MG63 (cell line): ENCODE measurements at places on chromosomes 7 and 10. TPM values are rescaled to one million over a fixed set of nuclear protein-coding genes. Genes with fewer than 3 reads are reported as not detected.

DNA sequence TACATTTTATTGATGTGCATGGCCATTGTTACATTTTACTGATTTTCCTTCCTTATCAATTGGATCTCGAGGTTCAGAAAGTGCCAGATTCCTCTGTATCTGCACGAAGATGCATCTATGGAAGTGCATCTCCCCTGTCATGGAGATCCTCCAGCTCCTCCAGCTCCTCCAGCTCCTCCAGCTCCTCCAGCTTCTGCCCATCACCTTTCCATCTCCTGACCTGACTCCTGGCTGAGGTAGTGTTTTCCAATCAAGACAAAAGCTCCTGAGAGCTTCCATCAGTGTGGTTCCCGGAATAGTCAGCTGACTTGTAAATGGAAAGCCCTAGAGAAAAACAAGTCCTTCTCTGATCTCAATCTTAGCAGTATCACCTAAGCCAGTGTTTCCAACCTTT, 90.8 kb upstream of the KLF6 start:
- DNase-seq = no peak

DNA sequence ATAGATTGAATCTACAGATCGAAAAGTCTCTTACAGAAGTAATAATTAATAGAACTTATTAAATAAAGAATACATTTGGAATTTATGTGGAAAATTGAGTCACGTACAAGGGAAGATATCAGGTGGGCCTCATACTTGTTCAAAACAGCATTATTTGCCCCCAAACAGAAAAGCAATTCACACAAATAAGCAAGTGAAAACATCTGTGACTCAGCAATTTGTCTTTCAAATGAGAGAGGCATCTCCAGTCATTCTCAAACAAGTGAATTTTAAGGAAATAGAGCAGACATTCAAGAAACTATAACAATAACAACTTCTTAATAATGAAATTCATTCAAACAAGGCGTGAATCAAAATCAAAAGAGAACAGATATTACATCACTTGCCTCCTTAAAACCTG, 50.1 kb downstream of the SEMA3A start:
- no peak for DNase-seq

DNA sequence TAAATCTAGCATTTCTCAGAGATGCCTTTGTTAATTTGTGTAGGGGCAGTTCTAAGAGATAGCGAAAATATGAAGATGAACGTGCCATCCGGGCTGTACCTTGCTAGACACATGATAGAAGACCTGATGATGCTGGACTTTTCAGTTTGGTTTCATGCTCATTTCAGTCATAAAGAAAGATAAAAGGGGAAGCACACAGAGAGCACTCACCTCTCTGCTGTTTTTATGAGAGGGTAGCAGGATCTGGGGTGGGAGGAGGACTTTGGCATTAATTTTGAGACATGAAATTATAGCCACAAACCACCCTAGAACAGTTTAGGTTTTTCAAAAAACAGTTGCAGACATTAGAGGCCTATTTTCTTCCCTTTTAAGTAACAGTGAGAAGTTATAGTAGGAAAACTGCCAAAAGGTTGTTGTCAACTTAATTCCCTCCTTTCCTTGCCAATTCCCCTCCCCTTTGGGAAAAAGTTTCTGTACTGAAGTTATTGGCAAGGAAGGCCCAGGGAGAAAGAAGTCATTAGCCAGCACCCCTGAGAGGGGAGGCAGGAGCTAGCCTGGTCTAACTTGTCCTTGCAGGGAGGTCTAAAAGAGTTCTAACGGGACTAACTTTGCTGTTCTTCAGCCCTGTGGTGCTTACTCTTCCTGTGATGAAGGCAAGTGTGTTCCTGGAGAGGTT, 2.6 kb downstream of the ST7 start:
- peak; percentile 3 for DNase-seq

DNA sequence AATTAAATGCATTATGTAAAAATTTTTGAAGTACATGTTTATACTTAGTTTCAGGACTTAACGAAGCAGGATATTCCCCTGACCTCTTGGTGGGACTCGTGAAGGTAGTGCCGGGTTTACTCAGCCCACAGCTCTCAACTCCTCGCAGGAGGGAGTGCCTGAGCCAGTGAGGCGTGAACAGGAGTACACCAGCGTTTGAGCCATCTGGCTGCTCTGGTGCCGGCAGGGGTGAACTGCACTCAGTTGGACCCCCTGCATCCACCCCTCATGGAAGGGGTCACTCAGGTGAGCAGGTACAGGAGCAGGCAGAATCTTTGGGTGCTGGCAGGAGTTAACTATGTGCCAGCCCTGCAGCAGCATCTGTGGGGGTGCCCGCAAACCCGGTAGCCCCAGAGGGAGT, 625.1 kb upstream of the PCDH15 start:
- DNase-seq = no peak

GRCh38 chr10:108363576-108363975, 1199.1 kb upstream of the SORCS1 start:
- no peak for DNase-seq

- no peak for DNase-seq
Measured at GRCh38 chr10:77669892-77670291, 32.3 kb upstream of the KCNMA1 start.

DNA sequence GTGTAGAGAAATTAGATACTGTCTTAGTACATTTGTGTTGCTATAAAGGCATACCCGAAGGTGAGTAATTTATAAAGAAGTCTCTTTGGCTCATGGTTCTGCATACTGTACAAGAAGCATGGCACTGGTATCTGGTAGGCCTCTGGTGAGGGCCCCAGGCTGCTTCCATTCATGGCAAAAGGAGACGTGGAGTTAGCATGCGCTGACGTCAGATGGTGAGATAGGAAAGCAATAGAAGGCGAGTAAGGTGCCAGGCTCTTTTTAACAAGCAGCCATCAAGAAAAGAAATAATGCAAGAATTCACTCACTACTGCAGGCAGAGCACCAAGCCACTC, 38.1 kb downstream of the AKR1C8 start:
- DNase-seq = no peak

DNA sequence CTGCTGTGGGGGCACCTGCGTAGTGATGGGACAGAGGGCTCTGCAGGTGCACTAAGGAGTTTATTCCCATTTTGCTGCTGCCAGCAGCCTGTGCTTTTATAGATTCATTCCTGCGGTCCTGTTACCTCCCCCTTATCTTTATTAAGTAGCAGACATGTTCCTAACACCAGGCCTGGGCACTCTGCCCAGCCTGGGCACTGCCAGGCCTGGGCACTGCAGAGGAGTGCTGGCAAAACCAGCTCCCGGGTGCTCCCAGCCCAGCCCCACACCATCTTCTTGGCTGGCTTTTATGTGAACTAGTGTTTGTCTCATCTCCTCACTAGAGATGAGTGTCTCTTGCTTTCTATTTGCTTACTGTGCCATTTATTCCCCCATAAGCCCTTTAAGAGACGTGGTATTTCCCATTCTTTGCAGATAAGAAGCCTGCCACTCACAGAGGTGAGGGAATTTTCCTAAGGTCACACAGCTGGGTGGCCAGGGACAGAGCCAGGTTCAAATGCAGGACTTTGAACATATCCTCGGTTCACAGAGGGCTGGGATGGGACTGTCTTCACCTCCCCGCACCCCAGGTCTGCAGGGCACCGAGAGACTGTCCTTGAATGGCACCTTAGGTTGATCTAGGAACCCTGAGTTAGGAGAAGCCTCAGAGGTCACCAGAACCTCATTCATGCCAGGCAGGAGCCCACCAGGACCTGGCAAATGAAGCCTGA, 14.6 kb upstream of the DRGX start:
- DNase-seq = peak; percentile 62

DNA sequence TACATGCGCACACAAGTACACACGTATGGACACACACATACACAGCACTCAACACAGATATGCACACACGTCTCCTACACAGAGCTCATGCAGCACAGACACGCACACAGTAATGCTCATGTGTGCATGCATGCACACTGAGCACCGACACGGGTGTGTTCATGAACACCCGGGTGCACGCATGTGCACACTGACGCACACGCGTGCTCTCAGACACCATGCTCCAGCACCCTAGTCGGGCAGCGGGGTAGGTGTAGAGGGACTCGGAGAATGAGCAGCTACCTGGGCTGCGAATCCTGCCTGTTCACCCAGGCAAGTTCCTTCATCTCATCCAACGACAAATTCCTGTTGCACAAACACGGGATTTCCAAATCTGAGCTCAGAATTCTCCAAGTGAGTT, 184.7 kb downstream of the MAD1L1 start:
- DNase-seq = no peak

GRCh38 chr10:104046651-104047050, 39.0 kb downstream of the COL17A1 start:
- no peak for DNase-seq

DNA sequence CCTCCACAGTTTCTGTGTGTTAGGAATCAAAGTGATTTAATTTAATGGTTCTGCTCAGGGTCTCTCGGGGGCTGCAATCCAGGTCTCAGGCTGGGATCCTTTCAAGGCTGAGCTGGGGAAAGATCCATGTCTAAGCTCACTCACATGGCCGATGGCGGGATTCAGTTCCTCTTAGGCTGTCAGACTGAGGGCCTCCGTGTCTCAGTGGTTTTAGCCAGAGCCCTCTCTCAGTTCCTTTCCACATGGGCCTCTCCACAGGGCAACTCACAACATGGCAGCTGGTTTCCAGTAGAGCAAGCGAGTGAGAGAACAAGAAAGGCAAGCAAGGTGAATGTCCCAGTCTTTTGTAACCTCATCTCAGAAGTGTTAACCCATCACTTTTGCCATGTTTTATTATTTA, 26.9 kb downstream of the CAV1 start:
- DNase-seq = no peak

The UNCX gene
- total RNA-seq = not detected in 2 replicates

The RNF32 gene
- 1.8 and 5.2 TPM in 2 replicates for total RNA-seq

The ASB10 gene
- total RNA-seq = not detected in 2 replicates

The CTAGE6 gene
- total RNA-seq = not detected in 2 replicates

The OLAH gene
- total RNA-seq = 0.23 TPM in 1 of 2 replicates, not detected in the other
